ENCODE measurements at places on chromosomes 11 and 22. TPM values are rescaled to one million over a fixed set of nuclear protein-coding genes. Genes with fewer than 3 reads are reported as not detected.

GRCh38 chr22:36850056-36850455, 10.8 kb upstream of the NCF4 start:
- no peak for DNase-seq

The BET1L gene
- 14.3 TPM for total RNA-seq

The SYNGR1 gene
- total RNA-seq: 0.39 TPM

GRCh38 chr11:6360183-6360582, 30.1 kb upstream of the SMPD1 start:
- no peak for DNase-seq

The ISX gene
- total RNA-seq: not detected

DNA sequence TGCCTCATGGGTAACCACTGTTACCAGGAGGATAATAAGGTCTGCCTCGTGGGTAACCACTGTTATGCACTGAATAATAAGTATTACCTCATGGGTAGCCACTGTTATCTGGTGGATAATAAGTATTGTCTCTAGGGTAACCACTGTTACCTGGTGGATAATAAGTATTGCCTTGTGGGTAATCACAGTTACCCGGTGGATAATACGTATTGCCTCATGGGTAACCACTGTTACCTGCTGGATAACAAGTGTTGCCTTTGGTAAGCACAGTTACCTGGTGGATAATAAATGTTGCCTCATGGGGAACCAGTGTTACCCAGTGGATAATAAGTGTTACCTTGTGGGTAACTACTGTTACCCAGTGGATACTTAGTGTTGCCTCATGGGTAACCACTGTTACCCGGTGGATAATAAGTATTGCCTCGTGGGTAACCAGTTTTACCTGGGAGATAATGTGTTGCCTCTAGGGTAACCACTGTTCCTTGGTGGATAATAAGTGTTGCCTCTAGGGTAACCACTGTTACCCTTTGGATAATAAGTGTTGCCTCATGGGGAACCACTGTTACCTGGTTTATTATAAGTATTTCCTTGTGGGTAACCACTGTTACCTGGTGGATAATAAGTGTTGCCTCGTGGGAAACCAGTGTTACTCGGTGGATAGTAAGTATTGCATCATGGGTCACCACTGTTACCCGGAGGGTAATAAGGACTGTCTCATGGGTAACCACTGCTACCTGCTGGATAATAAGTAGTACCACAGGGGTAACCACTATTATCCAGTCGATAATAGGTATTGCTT, 10.6 kb upstream of the NXPE4 start:
- no peak for DNase-seq

GRCh38 chr11:22584976-22585375, 40.6 kb downstream of the FANCF start:
- DNase-seq: no peak

The SYT8 gene
- total RNA-seq: under 0.01 TPM

GRCh38 chr22:30838111-30838510, 130.5 kb downstream of the MORC2 start:
- no peak for DNase-seq

DNA sequence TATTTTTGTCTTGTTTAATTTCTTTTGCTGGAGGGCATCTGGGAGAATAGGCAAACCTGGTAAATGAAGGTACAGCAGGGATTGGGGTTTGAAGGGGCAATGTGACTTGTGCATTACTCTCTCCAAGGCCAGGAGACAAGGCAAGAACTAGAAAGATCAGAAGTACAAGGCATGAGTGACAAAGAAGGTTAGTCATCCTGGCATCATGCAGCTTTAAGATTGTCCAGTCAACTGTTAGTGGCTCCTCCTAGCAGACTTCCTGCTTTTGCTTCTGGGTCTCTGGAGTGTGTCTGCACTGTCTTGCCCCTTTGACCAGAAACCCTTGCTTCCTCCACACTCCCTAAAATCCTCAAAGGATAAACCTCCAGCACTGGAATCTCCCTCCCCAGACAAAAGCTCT, 27.2 kb upstream of the GLYATL1 start:
- DNase-seq: no peak

DNA sequence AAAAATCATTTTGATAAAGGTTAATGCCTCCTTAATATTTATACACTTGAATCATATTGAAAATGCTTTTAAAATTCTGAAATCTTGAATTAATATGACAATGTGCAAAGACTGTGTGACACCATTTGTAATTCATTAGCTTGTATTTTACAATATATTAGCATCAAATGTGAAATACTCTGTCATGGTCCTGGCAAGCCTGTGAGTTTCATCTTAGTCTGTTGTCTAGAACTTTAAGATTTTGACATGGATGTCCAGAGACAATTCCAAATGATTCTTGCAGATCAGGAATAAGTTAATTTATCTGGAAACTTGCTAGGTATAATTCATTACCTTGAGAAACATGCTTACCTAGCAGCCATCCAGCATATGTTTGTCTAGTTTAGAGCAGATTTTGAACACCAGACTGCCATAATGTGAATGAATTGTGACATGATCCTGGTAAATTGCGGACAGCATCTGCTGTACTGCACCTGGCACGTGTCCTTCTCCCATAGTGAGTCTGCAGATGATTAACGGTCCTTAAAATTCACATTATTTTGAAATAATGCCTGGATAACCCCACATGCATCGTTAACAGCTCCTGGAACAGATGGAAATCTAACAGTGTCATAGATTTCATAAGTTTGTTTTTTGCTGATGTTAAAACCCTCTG, 34.5 kb upstream of the DEUP1 start:
- DNase-seq: no peak

Measured in dermis microvascular lymphatic vessel endothelial cell (primary cell).